ENCODE measurements at places on chromosomes 13 and 19. TPM values are rescaled to one million over a fixed set of nuclear protein-coding genes. Genes with fewer than 3 reads are reported as not detected.

RGCC gene
- 134 TPM for total RNA-seq

PTGIR gene
- 106 TPM for total RNA-seq

ZNF829 gene
- 1.2 TPM for total RNA-seq

ITM2B gene
- total RNA-seq: 638 TPM

SRRM5 gene
- 0.56 TPM for total RNA-seq

CNFN gene
- not detected for total RNA-seq

GRCh38 chr13:33349986-33350826, 64.7 kb upstream of the STARD13 start:
- peak overlapping the region; percentile 75 for H3K27ac ChIP-seq
- H3K4me1 ChIP-seq: peaks cover 12% of the 10 kb centered on the region
- DNase-seq: no peak
- no peaks in the 10 kb centered on the region for H3K27me3 ChIP-seq
- no peaks in the 10 kb centered on the region for H3K36me3 ChIP-seq
- peak overlapping the region; percentile 83 for H3K4me3 ChIP-seq

DNA sequence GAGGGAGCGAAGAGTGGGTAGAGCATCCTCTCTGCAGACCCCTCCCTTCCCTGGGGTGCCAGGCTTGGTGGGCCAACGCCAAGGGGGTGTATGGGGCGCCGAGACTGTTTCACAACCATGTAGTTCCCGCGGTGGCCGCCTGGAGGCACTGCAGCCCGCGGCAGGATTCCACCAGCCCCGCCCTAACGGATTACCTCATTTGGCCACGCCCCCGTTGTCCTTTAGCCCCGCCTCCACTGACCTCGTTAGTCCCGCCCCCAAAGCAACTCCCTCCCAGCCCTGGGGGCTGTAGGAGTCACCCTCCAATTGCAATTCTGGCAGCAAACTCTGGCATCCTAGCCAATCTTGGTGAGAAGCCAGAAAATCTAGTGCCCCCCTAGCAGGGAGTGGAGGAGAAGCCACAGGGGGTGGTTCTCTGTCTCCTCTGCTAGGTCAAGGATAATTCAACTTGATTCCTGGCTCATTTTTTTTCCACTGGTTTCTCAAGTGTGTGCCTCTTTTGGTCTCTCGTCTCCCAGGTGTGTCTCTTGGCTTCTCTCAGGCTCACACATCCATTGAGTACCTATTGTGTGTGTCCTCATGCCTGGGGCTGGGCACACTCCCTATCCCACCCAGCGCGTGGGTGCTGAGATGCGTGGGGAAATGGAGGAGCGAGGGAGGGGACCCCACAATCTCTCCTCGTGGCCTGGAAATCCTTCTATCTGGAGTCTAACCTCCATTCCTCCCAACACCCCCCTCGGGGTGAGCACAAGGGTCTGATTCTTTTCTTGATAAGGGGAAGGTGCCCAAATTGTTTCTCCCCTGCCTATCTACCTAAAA, 2.0 kb downstream of the OLFM2 start:
- DNase-seq: no peak
- H3K4me3 ChIP-seq: no peak overlapping the region
- no peaks in the 10 kb centered on the region for H3K27me3 ChIP-seq
- H3K36me3 ChIP-seq: no peaks in the 10 kb centered on the region
- no peak overlapping the region for H3K27ac ChIP-seq
- H3K4me1 ChIP-seq: peaks cover 31% of the 10 kb centered on the region

GRCh38 chr13:49938314-49938713, 2.2 kb upstream of the SPRYD7 start:
- H3K27ac ChIP-seq: no peak overlapping the region
- H3K27me3 ChIP-seq: no peaks in the 10 kb centered on the region
- H3K4me3 ChIP-seq: no peak overlapping the region
- DNase-seq: no peak

DNA sequence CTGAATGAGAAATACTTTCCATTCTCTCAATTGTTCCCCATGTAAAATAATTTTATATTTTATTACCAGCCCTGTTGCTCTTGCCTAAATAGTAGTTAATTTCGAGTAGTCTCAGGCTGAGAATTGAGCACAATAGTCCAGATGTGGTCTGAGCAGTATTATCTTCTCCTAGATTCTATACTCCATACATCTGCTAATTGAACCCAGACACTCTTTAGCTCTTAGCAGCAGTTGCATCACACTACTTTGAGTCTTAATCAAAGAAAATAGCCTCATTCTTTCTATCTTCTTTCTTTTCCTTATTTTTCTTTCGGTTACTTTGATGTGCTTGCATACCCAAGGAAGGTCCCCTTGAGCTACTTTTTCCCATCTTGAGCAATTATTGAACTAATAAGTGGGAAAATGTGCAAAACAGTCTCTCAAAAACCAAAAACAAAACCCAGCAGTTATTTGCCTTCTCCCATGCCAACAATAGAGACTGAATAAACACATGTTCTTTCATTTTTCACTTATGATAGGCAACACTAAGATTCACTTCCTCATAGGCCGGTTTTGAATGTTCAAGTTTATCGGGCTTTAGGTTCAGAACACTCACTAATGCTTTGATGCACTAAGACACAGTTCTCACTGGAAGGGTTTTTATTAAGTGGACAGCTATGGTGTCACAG, 204.5 kb downstream of the POU4F1 start:
- no peak for DNase-seq
- no peaks in the 10 kb centered on the region for H3K4me1 ChIP-seq
- no peak overlapping the region for H3K27ac ChIP-seq
- no peaks in the 10 kb centered on the region for H3K36me3 ChIP-seq
- H3K4me3 ChIP-seq: no peak overlapping the region

GRCh38 chr19:52896431-52897137, 851 bp downstream of the ZNF320 start:
- no peaks in the 10 kb centered on the region for H3K36me3 ChIP-seq
- H3K4me3 ChIP-seq: peak overlapping the region; percentile 94
- DNase-seq: no peak

GRCh38 chr19:38032151-38032550, 125.1 kb downstream of the SIPA1L3 start:
- H3K4me1 ChIP-seq: peaks cover 5% of the 10 kb centered on the region
- H3K27ac ChIP-seq: no peak overlapping the region
- H3K36me3 ChIP-seq: no peaks in the 10 kb centered on the region
- H3K4me3 ChIP-seq: no peak overlapping the region

DNA sequence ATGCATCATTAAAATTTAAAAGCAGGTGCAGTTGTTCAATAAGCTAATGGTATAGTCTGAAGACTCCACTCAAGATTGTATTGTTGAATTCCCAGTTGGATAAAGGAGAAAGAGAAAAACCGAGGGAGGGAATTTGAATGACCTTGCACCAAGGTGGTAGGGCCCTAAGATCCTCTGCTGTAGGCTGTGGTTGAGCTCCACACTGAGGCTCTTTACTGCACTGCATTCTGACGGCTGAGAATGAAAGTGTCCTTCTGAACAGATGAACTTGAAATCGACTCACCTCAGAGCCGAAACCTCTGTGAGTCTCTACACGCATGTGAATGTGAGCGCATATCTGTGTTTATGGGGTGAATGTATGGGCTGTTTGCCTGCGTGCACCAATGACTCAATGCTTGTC, 388.9 kb upstream of the DACH1 start:
- no peaks in the 10 kb centered on the region for H3K4me1 ChIP-seq
- DNase-seq: no peak
- H3K27ac ChIP-seq: no peak overlapping the region
- H3K4me3 ChIP-seq: no peak overlapping the region
- H3K27me3 ChIP-seq: no peaks in the 10 kb centered on the region

DNA sequence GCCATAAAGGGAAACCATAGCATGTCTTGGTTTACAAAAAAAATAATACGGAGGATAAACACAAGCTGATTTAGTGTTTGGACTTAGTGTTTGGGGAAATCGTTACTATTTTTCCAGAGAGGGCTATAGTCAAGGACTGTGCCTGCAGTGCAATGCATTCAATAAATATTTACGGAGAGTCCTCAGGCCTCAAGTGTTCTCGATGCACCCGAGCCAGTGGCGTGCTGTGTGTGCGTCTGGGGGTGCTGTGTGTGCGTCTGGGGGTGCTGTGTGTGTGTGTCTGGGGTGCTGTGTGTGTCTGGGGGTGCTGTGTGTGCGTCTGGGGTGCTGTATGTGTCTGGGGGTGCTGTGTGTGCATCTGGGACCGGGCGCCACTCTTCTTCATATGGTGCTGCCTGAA, 71.7 kb upstream of the GTF3A start:
- no peaks in the 10 kb centered on the region for H3K27me3 ChIP-seq
- no peaks in the 10 kb centered on the region for H3K4me1 ChIP-seq
- H3K36me3 ChIP-seq: no peaks in the 10 kb centered on the region

DNA sequence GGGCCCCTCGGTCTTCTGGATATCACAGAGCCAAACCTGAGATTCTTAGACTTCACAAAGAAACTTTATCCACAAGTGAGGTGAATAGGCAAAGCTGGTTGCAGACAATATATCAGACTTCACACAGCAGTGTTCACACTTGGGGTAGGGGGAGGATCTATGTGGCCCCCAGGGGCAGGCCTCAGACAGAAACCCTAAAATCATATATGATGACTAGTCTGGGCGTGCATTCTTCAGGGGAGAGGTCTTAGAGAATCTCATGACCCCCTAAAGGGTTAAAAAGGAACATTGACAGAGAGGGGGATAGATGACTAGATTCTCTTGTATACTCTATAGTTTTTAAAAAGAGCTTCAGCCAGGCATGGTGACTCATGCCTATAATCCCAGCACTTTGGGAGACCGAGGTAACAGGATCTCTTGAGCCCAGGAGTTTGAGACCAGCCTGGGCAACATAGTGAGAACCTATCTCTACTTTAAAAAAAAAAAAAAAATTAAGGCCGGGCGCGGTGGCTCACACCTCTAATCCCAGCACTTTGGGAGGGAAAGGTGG, 2.8 kb downstream of the TYROBP start:
- peak overlapping the region; percentile 30 for H3K27ac ChIP-seq
- H3K4me3 ChIP-seq: no peak overlapping the region
- DNase-seq: no peak
- H3K4me1 ChIP-seq: no peaks in the 10 kb centered on the region
- H3K36me3 ChIP-seq: no peaks in the 10 kb centered on the region

DNA sequence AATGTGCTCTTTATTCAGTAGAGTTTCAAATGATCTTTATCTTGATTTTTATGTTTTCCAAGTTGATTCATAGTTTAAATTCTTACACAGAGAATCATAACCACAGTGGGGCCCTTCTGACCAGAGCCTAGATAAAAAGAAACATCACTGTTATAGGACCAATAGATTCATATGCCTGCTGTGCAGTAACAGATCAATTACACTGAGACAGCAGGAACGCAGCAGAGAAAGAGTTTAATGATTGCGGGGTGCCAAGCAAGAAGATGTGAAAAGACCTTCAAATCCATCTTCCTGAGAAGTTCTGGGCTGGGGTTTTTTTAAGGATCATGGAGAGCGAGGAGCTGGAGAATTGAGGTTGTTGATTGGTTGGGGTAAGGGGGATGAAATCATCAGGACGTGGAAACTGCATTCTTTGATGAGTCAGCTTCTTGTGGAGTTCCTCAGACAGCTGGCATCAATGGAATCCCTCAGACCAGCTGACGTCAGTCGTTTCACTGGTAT, 346.6 kb downstream of the TBC1D4 start:
- no peaks in the 10 kb centered on the region for H3K36me3 ChIP-seq
- no peak for DNase-seq
- peaks cover 5% of the 10 kb centered on the region for H3K27me3 ChIP-seq

DNA sequence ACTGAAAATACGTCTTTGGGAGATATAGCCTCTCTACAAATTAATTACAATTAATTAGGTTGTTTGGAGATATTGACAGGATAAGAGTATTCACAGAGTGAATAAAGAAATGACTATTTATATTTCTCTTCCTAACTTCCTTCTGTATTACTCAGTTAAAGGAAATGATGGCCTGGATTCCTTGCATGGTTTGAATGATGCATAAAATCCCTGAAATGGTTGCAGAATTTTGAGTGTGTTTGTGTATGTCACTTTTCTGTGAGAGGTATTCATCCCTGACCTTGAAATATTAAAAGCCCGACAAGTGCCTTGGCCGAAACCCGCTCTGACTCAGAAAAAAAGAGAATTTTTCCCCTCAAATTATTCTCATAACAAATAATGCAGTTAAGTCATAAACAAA, 90.0 kb downstream of the PDS5B start:
- no peaks in the 10 kb centered on the region for H3K27me3 ChIP-seq
- H3K4me3 ChIP-seq: no peak overlapping the region
- no peak for DNase-seq
- no peaks in the 10 kb centered on the region for H3K4me1 ChIP-seq
- peaks cover 5% of the 10 kb centered on the region for H3K36me3 ChIP-seq

DNA sequence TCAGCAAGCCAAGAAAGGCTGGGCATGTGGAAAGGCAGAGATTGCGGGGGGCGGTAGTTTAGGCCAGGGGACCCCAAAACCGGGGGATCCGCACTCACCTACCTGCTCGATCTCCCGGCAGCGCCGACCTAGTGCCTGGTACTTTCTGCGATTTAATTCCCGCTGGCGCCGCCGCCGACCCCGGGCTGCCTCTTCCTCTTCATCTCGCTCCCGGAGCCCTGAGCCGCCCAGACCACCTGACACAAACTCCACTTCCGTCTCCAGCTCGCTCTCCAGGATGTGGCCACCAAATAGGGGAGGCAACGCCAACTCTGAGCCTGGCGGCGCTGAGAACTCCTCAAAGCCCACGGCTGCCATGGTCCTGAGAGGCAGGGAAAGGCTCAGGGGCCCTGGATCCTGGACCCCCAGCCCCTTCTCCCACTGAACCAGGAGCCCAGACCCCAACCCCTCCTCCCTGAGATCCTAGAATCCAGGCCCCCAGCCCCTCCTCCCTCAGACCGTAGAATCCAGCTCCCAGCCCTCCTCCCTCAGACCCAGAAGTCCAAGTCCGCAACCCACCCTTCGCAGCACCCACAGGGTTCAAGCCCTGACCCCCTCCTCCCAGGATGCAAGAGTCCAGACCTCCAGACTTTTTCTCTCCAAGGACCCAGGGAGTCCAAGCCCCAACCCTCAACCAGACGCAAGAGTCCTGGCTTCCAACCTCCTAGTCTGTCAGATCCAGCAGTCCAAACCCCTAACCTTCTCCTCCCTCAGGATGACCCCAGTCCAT, 933 bp downstream of the TFPT start:
- no peak for DNase-seq
- no peak overlapping the region for H3K27ac ChIP-seq
- peaks cover 18% of the 10 kb centered on the region for H3K4me1 ChIP-seq
- peaks cover 25% of the 10 kb centered on the region for H3K36me3 ChIP-seq
- H3K4me3 ChIP-seq: peak overlapping the region; percentile 78

GRCh38 chr13:47964863-47965262, 36.2 kb downstream of the SUCLA2 start:
- H3K36me3 ChIP-seq: peaks cover 12% of the 10 kb centered on the region
- no peaks in the 10 kb centered on the region for H3K27me3 ChIP-seq
- H3K4me3 ChIP-seq: no peak overlapping the region
- no peaks in the 10 kb centered on the region for H3K4me1 ChIP-seq

- H3K4me1 ChIP-seq: no peaks in the 10 kb centered on the region
- H3K27ac ChIP-seq: no peak overlapping the region
- H3K36me3 ChIP-seq: no peaks in the 10 kb centered on the region
- no peak for DNase-seq
- no peaks in the 10 kb centered on the region for H3K27me3 ChIP-seq
Measured at GRCh38 chr13:91058066-91058465, 289.4 kb upstream of the MIR17HG start.

GRCh38 chr13:44231786-44232516, 141.7 kb upstream of the SERP2 start:
- H3K4me3 ChIP-seq: no peak overlapping the region
- peaks cover 15% of the 10 kb centered on the region for H3K4me1 ChIP-seq
- H3K27me3 ChIP-seq: no peaks in the 10 kb centered on the region
- no peak for DNase-seq
- no peaks in the 10 kb centered on the region for H3K36me3 ChIP-seq
